ENCODE measurements at places on chromosomes 2 and 18.
A peak's percentile ranks its signal among the peaks of the same experiment; 100 is the strongest.

GRCh38 chr2:133331436-133331835 is 236.8 kb downstream of the NCKAP5 start:
- no peaks in the 10 kb centered on the region for H3K36me3 ChIP-seq
- H3K4me3 ChIP-seq = no peak overlapping the region
- peaks cover 4% of the 10 kb centered on the region for H3K27me3 ChIP-seq

DNA sequence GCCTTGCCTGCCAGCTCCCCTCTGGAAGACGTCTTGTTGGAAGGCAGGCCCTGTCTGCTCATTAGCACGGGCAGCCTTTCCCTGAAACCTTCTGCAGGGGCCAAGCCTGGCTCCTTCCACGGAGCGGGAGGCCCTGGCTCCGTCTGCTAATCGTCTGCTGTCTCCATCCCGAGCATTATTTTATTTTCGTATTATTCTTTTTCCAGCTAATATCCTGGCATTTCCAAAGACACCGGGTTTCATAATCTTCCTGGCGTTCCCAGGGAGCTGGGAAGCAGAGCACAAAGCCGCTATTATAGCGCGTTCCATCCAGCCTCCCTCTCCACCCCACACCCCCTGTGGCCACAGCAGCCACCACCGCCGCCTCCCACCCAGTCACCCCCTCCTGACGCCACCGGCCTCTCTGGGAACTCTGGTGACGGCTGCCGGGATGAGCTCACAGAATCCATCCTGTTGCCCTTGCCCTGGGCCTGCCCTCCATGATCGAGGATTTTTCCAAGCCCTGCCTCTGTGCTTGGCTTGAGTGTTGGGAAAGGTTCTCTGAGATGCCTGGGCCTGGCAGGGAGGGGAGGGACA is 125.5 kb downstream of the DYSF start:
- no peaks in the 10 kb centered on the region for H3K36me3 ChIP-seq
- no peak overlapping the region for H3K4me3 ChIP-seq
- H3K27me3 ChIP-seq = peaks cover 11% of the 10 kb centered on the region

DNA sequence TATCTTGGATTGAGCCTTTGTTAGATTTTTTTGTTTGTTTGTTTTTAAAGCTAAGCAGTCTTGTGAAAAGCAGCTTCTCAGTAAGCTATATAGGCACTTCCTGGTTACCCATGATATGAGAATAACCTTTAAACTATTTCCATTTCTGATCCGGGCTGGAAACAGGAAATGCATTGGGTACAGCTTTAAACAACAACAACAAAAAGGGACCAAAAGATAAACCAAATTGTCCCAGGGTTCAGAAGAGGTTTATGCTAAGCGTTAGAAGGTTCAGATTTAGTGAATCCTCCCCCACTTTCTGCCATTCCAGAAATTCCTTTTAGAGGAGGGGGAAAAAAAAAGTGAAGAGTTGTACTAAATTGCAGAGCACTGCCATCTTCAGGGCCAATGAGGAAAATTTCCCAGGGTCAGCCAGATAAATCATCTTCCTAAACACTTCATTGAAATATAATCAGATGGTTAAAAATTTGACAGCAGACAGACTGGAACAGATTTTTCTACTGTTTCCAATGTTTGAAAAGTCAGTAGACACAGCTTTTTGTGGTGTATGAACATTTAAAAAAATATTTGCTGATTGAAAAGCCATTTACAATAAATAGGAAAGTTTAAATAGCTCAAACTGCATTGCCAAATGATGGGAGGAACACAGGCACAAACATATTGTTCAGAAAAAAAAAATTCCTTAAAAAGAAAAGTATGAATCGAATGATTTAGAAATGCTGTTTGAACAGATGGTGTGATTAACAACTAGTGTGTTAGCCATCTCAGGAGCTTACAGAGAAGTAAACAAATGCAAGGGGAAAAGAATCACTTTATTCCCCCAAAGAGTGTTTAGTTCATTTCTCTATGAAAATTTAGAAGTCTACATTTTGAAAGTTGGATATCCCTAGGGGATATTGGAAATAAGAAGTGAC is 189.9 kb upstream of the TANK start:
- H3K27me3 ChIP-seq = no peaks in the 10 kb centered on the region
- no peaks in the 10 kb centered on the region for H3K36me3 ChIP-seq
- no peak overlapping the region for H3K4me3 ChIP-seq
- no peak overlapping the region for H3K27ac ChIP-seq
- peak; percentile 18 for DNase-seq
- no peaks in the 10 kb centered on the region for H3K4me1 ChIP-seq

DNA sequence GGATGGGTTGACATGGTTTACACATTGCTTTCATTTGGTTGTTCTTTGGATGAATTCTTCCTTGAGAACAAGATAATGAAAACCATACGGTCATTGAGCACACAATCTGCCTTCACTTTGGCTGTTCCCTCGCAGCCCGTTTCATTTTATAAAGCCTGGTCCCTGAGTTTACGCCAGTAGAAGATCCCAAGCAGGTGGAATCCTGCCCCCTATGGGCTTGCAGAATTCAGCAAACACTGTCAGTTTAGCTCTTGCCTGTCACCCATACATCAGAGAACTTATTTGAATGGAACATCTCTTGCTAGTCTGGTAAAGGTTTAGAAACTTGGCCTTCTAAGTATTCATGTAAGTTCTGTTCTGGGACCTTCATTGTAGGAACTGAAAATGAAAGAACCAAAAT is 666.4 kb upstream of the ZEB2 start:
- H3K4me3 ChIP-seq = no peak overlapping the region
- H3K27me3 ChIP-seq = no peaks in the 10 kb centered on the region

DNA sequence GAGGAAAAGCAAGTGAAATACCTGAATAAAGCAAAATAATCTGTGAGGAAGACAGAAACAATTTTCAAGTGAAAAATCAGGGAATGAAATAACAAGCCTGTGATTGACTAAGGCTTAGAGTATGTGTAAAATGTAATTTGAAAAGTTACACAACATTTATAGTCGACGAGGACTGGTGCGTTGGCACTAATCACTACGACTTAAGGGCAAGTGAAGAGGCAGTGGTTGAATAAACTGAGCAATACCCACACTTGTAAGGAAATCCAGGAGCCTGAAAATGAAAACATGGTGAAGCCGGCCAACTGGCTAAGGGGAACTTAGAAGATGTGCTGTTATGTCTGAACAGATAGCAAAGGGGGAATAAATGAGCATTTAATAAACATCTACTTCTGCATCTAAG is 13.4 kb downstream of the DOK1 start:
- no peak overlapping the region for H3K4me3 ChIP-seq
- H3K36me3 ChIP-seq = no peaks in the 10 kb centered on the region
- H3K4me1 ChIP-seq = no peaks in the 10 kb centered on the region
- DNase-seq = no peak

- DNase-seq = no peak
- no peaks in the 10 kb centered on the region for H3K4me1 ChIP-seq
- H3K27me3 ChIP-seq = no peaks in the 10 kb centered on the region
- H3K27ac ChIP-seq = no peak overlapping the region
- no peaks in the 10 kb centered on the region for H3K36me3 ChIP-seq
Observed at GRCh38 chr2:59032499-59032898, 791.4 kb upstream of the FANCL start.

DNA sequence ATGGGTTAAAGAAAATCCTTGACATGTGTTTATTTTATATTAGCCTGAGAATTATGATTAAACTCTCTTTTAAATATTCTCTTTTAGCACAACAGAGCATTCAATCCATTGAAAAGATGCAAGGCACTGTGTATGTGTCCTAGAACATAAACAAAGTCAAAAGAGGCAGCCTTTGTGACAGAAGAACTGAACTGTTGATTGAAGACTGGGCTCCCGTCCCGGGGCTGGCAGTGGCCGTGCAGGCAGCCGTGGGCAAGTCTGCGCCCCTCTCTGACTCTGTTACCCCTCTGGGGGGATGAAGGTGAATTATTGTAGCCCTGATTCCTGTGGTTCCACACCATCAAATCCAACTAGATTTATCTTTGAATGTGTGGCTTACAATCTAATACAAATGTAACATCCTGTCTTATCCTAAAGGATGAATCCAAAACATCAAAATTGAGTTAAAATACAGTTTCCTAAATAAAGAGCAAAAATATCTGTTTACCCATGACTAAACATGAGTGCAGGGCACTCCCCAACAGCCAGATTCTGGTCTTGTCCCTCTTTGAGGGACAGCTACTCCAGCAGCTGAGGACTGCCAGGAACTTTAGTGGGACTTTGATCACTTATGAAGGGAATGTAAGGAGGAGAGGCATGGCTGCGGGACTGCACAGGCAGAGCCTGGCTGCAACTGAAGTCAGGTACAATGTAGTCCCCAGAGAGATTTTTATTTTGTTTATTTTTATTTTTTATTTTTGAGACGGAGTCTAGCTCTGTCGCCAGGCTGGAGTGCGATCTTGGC is 37.3 kb upstream of the SH3BP4 start:
- H3K27me3 ChIP-seq = peaks cover 1% of the 10 kb centered on the region
- DNase-seq = no peak
- H3K4me3 ChIP-seq = no peak overlapping the region
- no peaks in the 10 kb centered on the region for H3K4me1 ChIP-seq
- no peak overlapping the region for H3K27ac ChIP-seq
- H3K36me3 ChIP-seq = no peaks in the 10 kb centered on the region

GRCh38 chr2:24471662-24472061 is 19.4 kb upstream of the NCOA1 start:
- DNase-seq = no peak
- H3K27me3 ChIP-seq = peaks cover 5% of the 10 kb centered on the region
- H3K36me3 ChIP-seq = no peaks in the 10 kb centered on the region
- no peak overlapping the region for H3K27ac ChIP-seq
- H3K4me3 ChIP-seq = no peak overlapping the region

- peaks cover 3% of the 10 kb centered on the region for H3K27me3 ChIP-seq
- H3K4me1 ChIP-seq = no peaks in the 10 kb centered on the region
- DNase-seq = no peak
- no peak overlapping the region for H3K27ac ChIP-seq
Observed at GRCh38 chr2:40127146-40127545, 324.7 kb downstream of the SLC8A1 start.

GRCh38 chr2:69797836-69798289 is 31.6 kb upstream of the GMCL1 start:
- no peak overlapping the region for H3K27ac ChIP-seq
- DNase-seq = no peak
- H3K36me3 ChIP-seq = no peaks in the 10 kb centered on the region
- H3K27me3 ChIP-seq = no peaks in the 10 kb centered on the region
- no peak overlapping the region for H3K4me3 ChIP-seq

- H3K4me1 ChIP-seq = no peaks in the 10 kb centered on the region
- no peaks in the 10 kb centered on the region for H3K27me3 ChIP-seq
- DNase-seq = no peak
Observed at GRCh38 chr2:161839926-161840325, 215.7 kb downstream of the SLC4A10 start.

GRCh38 chr18:25147877-25148488 is 204.0 kb downstream of the ZNF521 start:
- peaks cover 2% of the 10 kb centered on the region for H3K27me3 ChIP-seq
- no peak for DNase-seq
- H3K27ac ChIP-seq = no peak overlapping the region
- no peaks in the 10 kb centered on the region for H3K4me1 ChIP-seq
- H3K36me3 ChIP-seq = no peaks in the 10 kb centered on the region

- no peak overlapping the region for H3K4me3 ChIP-seq
- no peaks in the 10 kb centered on the region for H3K4me1 ChIP-seq
- H3K27me3 ChIP-seq = peaks cover 8% of the 10 kb centered on the region
- DNase-seq = no peak
Observed at GRCh38 chr2:83837823-83838222, 621.3 kb downstream of the SUCLG1 start.
